ENCODE measurements at places on chromosomes 4 and X.

GRCh38 chr4:5146248-5146647 is 95.0 kb downstream of the STK32B start:
- DNase-seq: no peak

GRCh38 chr4:80005863-80006262 is 67.2 kb downstream of the ANTXR2 start:
- DNase-seq: peak; percentile 11

GRCh38 chr4:33060674-33061542 is 2340.7 kb downstream of the PCDH7 start:
- peak; percentile 43 for DNase-seq

DNA sequence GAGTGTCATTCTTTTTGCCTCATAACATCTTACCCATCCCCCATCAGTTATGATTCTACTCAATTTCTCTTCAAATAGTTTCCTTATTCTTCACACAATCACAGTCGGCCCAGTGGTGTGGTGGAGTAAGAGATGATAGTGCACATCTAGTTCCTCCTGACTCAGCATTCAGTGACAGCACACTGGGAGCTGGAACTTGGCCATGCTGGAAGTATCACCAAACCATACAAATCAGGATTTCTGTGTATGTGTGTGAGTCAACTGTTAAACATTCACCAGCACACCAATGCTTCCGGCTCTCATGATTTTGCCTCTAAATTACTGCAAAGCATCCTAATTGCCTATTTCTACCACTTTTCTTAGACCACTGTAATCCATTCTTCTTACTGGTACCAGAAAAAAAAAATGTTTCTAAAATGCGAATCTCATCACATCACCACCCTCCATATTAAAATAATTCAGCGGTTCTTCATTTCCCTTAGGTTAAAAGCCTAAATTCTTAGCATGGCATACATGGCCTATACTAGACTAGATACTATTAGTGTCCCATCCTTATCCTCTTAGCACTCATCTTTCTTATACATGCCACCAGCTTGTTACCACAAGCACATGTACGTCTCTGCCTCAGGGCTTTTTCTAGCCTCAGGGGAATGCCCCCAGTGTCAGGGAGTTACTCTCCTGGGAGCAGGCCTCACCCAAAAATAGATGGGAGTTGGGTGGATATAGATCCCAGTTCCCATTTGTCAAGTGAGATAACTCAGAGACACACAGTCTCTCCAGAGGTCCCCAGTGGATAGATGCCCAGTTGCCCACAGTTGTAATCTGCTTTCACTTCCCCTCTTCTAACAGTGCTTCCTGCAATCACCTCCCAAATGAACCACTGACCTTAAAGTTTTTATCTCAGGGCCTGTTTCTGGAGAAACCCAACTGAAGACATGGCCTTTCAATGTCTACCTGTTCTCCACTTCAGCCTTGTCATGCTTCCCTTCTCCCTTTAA is 49.2 kb upstream of the DDX53 start:
- no peak for DNase-seq

GRCh38 chr4:101157415-101158133 is 189.8 kb downstream of the PPP3CA start:
- no peak for DNase-seq

DNA sequence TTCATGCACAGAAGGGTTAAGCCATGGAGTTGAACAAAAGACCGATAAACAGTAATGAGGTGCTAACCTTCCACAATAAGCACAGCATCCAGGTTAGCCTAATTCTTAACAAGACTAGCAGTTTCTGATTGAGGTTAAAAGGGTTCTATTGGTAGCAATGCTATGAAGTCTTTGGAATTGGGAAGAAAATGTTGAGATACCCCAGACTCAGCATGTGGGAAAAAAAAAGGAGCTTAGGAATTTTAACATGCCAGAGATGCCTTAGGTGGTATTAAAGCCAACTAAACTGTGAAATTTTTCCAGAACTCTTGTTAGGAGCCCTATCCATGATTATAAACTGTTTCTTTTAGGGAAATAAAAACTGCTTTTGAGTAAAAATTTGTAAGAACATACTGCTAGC is 391.7 kb downstream of the GABRG1 start:
- DNase-seq: no peak

DNA sequence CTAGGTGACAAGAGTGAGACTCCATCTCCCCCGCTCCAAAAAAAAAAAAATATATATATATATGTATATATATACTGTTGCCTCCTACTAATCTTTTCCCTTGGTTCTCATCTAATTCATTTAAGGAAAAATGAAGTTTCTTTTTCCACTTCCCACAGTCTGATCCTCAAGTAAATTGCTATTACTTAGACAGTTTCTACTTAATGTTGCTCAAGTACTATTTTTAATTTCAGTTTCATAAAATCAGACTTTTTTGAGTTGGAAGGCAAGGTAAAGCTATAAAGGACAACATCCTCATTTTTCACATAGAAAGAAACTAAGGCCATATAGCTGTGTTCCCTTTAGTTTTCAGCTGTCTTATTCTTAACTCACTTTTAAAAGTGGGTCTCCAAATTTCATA is 5.8 kb downstream of the RXFP1 start:
- DNase-seq: no peak

DNA sequence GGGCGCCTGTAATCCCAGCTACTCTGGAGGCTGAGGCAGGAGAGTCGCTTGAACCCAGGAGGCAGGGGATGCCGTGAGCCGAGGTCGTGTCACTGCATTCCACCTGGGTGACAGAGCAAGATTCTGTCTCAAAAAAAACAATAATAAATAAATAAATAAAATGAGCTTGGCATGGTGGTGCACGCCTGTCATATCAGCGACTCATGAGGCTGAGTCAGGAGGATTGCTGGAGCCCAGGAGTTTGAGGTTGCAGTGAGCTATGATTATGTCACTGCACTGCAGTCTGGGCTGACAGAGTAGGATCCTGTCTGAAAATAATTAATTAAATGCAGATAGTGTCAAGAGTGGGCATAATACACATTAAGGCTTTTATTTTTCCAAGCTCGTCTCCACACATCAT is 77.5 kb downstream of the DHRSX start:
- no peak for DNase-seq

- DNase-seq: peak; percentile 55
These were observed 36.7 kb downstream of the DHRSX start for GRCh38 chrX:2463973-2464676.

GRCh38 chr4:77152421-77152820 is 4.6 kb upstream of the CCNG2 start:
- DNase-seq: no peak

DNA sequence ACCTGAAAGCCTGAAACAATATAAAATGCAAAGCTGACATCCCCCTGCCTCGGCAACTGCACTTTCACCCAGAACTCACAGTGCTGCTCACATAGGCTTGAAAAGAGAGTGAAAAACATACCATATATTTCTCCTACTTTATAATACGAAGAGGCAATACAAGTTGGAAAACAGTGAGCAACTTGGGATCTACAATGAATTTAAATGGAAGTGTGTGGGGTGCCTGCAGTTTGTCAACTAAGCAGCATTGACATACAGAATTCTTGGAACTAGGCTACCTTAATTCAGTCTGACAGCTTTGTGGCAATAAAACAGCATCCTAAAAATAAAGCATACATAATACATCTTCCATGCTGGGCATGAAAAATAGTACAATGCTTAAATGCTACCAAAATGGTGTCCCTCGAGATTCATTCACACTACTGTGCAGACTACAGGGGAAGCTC is 8.0 kb downstream of the GASK1B start:
- DNase-seq: no peak

DNA sequence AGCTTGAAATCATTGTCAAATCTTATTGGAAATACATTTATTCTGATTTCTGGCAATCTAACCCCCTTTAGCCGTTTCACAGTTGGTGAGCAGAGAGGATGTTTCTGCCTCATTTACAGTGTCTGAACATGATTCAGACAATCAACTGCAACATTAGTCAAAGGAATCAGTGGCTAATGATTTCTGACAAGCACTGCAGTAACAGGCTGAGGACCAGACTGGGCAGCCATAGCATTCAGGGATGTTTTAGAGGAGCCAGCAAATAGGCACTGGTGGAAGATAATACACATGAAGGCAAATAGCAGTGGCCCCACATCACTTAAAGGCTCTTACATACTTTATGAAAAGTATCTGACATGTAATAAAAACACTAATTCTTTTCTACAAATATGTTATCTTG is 102.8 kb downstream of the TTC29 start:
- no peak for DNase-seq

- no peak for DNase-seq
These were observed 965.9 kb upstream of the DIAPH2 start for GRCh38 chrX:95718746-95719145.

GRCh38 chr4:52843958-52844357 is 18.2 kb upstream of the RASL11B start:
- DNase-seq: peak; percentile 25

- peak; percentile 80 for DNase-seq
These were observed 3.5 kb upstream of the IQSEC2 start for GRCh38 chrX:53284684-53285447.

DNA sequence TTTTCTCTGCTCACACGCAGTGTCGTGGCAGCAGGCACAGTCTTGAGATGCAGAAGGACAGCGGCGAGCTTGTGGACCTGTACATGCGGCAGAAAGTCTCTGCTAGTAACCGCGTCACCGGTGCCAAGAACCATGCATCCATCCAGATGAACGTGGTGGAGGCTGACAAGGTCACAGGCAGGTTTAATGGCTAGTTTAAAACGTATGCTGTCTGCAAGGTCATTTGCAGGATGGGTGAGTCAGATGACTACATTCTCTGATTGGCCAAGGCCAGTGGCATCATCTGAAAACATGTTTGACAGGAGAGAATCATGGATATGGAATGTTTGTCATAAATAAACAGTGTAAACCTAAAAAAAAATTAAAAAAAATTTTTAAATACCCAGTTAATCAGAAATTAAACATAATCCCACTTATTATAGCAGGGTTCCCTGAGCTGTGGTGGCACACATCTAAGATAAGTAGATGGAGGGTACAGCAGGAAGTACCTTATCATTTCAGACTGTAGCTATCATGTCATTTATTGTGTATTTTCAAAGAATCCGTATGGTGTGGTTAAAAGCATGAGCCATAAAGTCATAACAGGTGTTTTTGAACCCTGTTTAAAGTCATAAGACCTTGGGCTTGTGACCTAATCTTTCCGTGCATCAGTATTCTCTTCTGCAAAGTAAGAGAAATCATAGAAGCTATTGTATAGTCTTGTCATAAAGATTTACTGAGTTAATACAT is 7.5 kb upstream of the BMP2K start:
- no peak for DNase-seq

GRCh38 chr4:6473264-6474052 is 1.0 kb upstream of the PPP2R2C start:
- no peak for DNase-seq

- DNase-seq: no peak
These were observed 142.9 kb upstream of the SLC4A4 start for GRCh38 chr4:71195924-71196323.

GRCh38 chrX:1322393-1322792 is 14.2 kb upstream of the IL3RA start:
- DNase-seq: no peak

DNA sequence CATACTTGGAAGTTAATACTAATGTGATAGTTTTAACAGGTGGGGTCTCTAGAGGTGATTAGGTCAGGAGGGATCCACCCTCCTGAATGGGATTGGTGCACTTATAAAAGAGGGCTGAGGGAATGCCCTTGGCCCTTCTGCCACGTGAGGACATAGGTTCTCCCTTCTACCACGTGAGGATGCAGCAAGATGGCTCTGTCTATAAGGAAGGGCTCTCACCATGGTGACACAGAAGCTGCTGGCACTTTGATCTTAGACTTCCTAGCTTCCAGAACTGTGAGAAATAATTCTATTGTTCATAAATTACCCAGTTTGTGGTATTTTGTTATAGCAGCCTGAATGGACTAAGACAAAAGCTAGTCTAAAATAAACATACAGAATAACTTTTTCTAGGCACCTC is 1.0 kb downstream of the AADAT start:
- no peak for DNase-seq

- no peak for DNase-seq
These were observed 12.4 kb upstream of the PACRGL start for GRCh38 chr4:20687864-20688263.

DNA sequence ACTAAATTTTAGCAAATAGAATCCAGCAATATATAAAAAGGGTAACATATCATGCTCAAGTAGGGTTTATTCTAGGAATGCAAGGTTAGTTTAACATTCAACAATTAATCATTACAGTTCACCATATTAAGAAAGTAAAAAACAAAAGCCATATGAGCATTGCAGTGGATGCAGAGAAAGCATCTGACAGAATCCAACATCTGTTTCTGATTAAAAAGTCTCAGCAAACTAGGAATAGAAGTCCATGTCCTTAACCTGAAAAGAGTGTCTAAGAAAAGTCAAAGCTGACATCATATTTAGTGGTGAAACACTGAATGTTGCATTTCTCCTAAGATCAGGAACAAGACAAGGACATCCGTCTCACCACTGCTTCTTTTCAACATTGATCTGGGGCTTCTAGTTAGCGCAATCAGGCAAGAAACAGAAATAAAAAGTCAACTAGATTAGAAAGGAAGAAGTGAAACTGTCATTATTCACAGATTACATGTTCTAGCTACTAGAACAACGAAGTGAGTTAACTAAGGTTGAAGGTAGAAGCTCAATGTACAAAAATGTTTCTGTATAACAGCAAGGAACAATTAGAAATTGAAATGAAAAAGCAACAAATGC is 49.3 kb downstream of the MRPL1 start:
- no peak for DNase-seq

GRCh38 chr4:188956566-188956965 is 817.3 kb downstream of the TRIML1 start:
- DNase-seq: no peak

GRCh38 chr4:144645631-144646522 is at the start of gene HHIP:
Gene HHIP (plus strand): TSS chr4:144646156. CDS start chr4:144646676, 520 bp downstream.
- peak; percentile 57 for DNase-seq

GRCh38 chr4:119512398-119512797 is 116.2 kb downstream of the PDE5A start:
- no peak for DNase-seq

GRCh38 chr4:185504098-185505047 is 30.9 kb downstream of the PDLIM3 start:
- DNase-seq: no peak

- DNase-seq: no peak
These were observed 14.7 kb downstream of the VEGFC start for GRCh38 chr4:176778063-176778462.

- peak; percentile 46 for DNase-seq
These were observed 15.4 kb upstream of the FHDC1 start for GRCh38 chr4:152920768-152921167.

DNA sequence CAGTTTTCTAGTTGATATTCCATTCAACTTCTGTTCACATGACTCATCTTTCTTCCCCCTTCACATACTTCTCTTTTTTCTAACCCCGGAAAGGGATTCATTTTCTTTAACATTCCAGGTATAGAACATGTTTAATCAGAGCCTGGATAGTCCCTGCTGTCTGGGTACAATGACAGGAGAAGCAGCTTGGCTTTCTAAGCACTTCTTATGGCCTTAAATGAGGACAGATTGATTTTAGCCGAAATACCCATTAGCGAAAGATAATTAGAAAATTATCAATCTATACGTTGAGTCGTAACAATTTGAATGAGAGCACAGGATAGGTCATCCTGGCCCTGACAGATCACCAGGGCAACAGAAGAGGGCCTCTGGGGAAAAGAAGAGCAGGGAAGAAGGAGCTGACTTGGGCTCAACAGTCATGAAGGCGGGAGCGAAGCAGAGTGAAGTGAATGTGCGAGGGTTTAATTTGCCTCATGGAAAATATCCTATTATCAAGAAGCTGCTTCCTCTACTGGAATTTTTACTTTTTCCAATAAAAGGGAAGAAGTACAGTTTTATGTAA is 62.2 kb downstream of the PPP1R2C start:
- no peak for DNase-seq

Measured in KBM-7 (cell line).